ENCODE measurements at places on chromosomes 12 and 14. TPM values are rescaled to one million over a fixed set of nuclear protein-coding genes. Genes with fewer than 3 reads are reported as not detected.

The PPP1R1A gene
- 33.0 TPM for total RNA-seq

The C3AR1 gene
- 5.0 TPM for total RNA-seq

The GYS2 gene
- not detected for total RNA-seq

DNA sequence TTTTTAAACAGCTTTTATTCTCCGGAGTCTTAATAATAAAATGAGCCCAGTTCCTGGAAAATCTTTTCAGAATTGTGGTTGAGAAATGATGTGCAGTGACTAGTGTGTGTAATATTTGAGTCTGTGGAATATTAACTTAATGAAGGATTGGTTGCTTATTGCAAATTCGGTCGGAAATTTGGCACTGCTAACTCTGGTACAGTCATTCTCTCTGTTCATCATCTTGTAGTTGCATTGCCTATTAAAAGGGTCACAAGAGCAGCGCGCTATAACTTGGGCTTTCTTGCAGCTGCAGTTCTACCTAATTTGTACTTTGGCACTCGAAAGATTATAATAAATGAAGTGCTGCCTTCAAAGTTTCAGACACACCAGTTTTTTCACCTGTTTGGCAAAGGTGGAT lies 146.0 kb downstream of the FLRT2 start:
- DNase-seq = no peak

DNA sequence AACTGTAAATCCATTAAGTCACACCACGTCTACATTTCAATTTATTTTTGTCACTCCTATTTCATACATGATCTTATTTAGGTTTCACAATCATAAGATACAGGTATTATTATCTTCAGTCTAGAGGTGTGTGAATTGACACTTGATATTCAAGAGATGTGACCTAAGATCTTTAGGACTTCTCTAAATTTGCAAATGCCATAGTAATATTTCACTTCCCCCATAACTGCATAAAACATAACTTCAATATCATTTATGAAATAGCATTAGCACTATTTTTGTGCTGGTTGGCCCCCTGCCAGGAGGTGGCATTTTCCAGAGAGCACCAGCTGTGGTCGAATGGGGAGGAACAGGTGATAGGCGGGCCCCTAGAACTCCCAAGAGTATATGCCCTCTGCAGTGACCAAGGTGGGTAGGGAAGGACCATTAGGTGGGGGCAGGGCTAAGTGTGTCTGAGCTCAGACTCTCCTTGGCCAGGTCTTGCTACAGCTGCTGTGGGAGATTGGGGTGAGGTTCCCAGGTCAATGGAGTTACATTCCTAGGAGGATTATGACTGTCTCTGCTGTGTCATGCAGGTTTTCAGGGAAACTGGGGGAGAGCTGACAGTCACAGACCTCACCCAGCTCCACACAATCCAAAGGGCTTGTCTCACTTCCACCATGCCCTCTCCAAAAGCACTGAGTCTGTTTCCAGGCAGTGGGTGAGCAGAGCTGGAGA lies 49.2 kb upstream of the ERGIC2 start:
- no peak for DNase-seq

DNA sequence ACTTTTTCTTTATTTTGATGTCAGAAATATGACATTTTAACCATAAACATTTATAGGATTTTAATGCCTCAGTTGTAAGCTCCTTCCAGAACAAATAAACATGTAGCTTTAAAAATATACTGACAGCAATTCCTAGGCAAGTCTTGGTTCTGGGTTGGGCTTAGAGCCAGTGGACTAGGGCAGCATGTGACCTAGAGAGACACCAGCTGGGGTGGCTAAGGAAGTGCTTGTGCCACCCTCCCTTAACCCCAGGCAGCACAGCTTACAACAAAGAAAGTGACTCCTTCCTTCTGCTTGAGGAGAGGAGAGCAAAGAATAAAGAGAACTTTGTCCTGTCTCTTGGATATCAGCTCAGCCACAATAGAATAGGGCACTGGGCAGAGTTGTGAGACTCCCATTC lies 61.6 kb upstream of the KTN1 start:
- no peak for DNase-seq

DNA sequence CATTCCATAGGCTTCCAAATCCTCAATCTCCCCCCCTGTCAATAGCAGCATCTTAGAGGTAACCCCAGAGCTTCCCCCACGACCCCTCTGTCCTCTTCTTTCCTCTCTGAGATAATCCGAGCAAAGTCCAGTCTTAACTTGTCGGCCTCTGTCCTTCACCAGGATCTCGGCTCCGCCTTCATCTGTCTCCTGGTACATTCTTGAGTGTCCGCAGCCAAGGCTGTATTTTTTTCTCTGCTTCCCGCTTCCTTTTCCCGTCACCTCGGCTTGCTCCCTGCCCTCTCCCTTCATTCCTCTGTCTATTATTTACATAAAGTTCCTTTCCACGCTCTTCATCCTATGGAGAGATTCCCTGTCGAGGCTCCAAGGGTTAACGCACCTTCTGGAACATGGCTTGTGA lies 153.9 kb upstream of the GSC start:
- no peak for DNase-seq

Measured in dorsolateral prefrontal cortex (tissue), 122 donors.